Thyroid gland (tissue), 4 donors: ENCODE measurements at places on chromosomes 13 and 19.

DNA sequence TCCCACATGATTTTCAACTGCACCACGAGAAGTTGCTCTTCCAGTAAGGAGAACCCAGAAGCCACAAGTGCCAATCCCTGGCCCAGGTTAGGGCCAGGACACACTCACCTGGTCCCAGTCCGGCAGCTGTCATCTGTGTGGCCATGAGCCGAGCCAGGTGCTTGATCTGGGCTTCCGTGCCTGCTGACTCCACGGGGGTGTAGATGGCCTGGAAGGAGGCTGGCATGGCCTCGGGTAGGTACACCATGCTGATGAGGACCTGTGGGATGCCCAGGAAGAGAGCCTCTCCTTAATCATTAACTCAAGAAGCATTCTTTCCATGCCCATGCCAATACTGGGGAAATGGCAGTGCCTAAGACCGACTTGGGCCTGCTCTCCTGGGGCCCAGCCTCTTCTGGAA, 19.9 kb upstream of the RSPH6A start:
- no peak for DNase-seq

- peak; percentile 98 for DNase-seq
Observed at GRCh38 chr19:13154911-13155471, 4.8 kb downstream of the IER2 start.

DNA sequence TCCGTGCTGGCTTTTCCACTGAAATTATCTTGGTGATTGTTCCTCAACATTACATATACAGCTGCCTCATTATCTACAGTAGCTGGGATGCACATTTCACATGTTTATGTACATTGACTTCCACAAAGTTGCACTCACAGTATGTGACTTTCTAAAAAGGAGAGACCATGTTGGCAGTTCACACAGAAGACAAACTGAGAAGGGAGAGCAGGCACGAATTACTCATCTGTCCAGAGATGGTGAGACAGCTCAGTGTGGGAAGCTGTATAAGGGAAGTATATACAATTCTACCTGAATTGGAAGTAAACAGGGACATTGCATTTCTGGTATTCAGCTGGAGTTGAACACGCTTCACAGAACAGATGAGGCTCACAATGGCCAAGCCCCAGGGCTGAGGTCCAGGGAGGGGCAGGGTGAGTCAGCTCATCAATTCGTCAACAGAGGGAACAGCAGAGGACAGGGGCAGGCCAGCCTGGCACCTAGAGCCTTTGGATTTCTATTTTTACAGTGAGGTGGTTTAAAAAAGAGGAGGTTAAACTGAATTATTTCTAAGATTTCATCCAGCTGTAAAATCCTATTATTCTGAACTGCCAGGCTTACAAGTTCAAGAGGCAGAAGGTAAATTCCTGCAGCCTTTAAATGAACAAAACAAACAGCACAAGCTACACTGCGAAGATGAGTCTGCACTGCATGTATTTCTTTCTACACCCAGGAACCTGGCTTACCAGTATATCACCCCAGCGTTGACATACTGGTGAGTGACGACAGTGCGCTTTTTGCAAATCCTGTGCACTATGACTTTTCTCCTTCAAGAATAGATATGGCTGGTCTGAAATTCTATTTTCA, 9.8 kb downstream of the PARP4 start:
- DNase-seq, result peak; percentile 50

- DNase-seq, result no peak
Observed at GRCh38 chr13:80109303-80109702, 231.6 kb downstream of the SPRY2 start.

- no peak for DNase-seq
Observed at GRCh38 chr13:88840085-88840484, 1168.9 kb downstream of the SLITRK5 start.

DNA sequence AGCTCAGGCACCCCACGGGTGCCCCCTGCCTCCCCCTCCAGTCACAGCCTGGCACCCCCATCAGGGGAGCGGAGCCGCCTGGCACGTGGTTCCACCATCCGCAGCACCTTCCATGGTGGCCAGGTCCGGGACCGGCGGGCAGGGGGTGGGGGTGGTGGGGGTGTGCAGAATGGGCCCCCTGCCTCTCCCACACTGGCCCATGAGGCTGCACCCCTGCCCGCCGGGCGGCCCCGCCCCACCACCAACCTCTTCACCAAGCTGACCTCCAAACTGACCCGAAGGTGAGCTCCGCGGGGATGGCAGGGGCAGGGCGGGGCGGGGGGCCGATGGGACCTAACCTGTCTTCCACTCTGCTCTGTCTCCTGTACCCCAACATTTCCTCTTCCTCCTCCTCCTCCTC, 25.0 kb downstream of the CKM start:
- DNase-seq, result no peak

GRCh38 chr19:31290931-31291590, 58.2 kb downstream of the TSHZ3 start:
- no peak for DNase-seq

GRCh38 chr13:110506859-110507566, 54.5 kb downstream of the RAB20 start:
- peak; percentile 97 for DNase-seq

DNA sequence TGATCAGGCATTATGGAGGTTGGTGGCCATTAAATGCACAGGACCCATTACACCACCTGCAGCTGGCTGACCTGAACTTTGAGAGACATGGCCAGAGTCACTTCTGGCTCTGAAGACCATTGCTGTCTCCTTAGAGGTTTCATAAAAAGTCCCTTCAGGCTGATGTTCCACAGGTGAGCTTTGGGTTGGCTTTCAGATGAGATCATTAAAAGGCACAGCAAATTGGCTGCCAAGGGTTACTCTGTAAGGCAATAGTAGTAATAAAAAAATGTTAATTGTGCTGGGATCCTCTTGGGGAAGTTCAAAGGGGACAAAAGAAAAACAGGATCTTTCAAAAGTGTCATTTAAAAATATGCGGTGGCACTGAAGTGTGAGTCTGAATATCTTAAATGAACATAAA, 4.2 kb downstream of the OLFM4 start:
- DNase-seq, result no peak

DNA sequence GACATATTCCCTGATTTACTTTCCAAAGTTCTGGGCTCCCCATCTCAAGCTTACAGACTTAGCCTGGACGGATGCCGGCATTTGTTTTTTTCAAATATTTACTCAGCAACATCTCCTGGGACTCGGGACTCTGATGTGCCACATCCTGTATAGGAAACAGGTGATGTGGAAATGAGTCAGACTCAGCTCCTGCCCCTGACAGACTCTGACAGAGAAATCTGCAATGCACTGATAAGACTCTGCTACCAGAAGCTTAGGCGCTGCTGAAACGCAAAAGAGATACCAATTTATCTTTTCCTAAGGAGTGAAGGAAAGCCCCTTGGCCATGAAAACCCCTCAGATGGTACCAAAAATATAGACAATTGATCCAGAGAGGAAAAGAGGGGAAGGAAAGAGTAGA, 16.2 kb downstream of the LAIR2 start:
- DNase-seq, result no peak

- no peak for DNase-seq
Observed at GRCh38 chr19:37953171-37953917, 46.3 kb downstream of the SIPA1L3 start.

GRCh38 chr13:66218583-66218982, 1011.6 kb downstream of the PCDH9 start:
- DNase-seq, result no peak

- no peak for DNase-seq
Observed at GRCh38 chr13:41547251-41548000, 90.1 kb downstream of the RGCC start.

GRCh38 chr19:44765033-44765948, 12.4 kb upstream of the CBLC start:
- DNase-seq, result no peak

DNA sequence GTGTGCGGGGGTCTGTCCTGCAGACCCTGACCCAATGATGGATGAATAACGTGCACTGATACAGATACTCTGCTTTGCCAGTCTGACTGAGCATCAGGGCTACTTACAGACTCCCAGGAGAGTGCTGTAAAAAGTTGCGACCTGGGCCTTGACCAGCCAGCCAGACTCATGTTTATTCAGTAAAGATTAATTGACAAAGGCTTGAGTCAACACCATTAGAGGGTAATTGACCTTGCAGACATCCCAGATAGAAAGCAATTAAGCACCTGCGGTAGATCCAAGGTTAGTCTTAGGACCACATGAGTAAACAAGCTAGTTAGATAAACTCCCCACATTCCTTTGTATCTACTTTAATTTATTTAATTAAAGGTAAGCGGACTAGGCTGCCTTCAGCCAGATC, 10.4 kb downstream of the NUDT19 start:
- no peak for DNase-seq

- no peak for DNase-seq
Observed at GRCh38 chr19:3027981-3028304, 1.1 kb downstream of the TLE2 start.

DNA sequence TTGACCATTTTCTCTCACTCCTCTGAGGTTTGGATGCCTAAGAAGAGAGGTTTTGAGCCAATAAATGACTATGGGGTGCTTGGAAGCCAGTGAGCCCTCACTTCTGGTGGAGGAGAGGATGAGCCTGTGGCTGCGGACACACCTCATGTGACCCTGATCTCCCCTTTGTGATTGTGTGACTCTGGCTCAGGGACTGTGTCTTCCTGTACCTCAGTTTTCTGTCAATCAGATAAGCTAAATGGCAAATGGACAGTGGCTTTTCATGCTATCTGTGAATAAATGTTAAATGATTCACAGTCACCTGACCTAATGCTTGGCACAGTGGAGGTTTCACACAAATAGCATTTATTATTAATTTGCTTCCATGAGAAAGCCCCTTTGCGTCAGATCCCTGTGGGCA, 2.7 kb downstream of the PSG8 start:
- DNase-seq, result no peak

GRCh38 chr19:39142630-39143029, 17.0 kb downstream of the PAK4 start:
- no peak for DNase-seq

DNA sequence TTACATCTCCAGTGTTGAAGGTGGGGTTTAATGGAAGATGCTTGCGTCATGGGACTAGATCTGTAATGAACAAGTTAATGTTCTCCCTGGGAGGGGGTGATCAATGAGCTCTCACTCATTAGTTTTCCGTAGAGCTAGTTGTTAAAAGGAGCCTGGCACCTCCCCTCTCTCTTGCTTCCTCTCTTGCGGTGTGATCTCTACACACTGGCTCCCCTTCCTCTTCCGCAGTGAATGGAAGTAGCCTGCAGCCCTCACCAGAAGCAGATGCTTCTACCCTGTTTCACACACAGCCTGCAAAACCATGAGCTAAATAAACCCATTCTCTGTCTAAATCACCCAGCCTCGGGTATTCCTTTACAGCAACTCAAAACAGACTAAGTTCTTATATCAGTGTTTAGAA, 318.8 kb downstream of the SLITRK1 start:
- no peak for DNase-seq

DNA sequence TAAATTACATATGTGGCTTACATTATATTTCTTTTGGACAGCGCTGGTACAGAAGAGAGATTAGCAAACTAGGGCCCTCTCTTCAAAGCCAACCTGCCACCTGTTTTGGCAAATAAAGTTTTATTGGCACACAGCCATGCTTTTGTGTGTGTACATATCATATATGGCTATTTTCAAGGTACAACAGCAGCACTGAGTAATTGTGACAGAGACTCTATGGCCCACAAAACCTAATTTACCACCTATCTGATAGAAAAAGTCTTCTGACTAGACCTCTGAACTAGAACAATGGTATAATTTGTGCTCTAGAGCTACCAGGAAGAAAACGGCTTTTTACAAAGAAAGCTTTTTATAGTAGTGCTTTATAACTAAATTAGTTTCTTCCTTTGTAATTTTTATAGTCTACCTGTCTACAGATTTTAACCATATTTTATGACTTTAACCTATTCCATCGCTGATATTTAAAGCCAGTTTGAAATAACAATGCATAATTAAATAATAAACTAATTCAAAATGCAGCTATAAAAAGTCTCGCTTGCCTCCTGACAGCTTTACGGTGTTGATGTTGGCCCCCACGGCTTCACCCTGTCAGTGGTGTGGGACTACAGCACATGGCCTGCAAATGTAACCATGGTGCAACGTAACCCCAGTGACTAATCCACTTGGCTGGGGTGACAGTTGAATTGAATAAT, 17.7 kb upstream of the DPY19L3 start:
- no peak for DNase-seq

- no peak for DNase-seq
Observed at GRCh38 chr13:101209206-101209893, 207.0 kb downstream of the NALCN start.

DNA sequence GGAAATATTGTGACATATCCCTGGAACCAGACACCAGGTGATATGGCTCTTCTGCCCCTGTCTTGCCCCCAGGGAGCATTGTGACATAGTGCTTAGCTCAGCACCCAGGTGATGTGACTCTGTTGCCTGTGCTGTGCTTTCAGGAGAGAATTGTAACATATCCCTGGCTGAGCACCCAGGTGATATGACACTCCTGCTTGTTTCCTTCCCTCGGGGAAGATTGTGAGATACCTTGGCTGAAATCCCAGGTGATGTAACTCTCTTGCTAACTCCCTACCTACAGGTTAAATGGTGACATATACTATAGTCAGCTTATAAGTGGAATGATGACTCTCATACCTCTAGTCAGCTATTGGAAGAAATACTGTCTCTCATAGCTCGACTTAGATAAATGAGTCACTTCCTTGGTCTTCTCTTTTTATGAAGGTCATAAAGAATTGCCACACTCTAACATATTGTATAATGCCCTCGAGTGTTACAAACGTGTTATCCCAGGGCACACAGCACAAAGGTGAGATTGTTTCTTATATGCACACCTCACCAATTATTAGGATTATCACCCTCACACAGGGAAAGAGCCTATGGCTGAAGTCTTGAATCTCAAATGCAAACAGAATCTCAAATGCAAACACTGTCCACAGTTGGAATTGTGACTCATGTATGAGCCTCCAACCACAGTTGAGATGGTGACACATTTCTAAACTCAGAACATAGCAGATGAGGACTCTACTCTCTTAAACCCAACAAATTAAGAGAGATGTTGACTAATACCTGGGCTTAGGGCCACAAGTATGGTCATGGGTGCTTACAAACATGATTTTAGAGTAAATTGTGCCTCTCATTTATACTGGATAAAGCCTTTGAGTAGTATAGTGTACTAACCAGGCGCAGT, 32.7 kb upstream of the ZNF254 start:
- DNase-seq, result no peak

DNA sequence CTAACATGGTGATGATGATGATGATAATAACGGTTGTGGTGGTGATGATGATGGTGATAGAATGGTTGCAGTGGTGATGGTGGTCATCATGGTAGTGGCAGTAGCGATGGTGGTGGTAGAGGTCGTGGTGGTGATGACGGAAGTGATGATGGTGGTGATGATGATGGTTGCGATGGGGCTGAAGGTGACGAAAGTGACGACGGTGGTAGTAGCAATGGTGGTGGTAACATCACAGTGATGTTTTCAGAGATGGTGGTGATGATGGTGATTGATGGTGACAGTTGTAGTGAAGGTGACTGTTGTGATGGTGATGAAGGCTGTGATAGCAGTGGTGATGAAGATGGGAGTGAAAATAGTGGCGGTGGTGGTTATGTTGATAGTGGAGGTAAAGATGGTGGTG, 3.6 kb upstream of the ADGRE3 start:
- DNase-seq, result no peak

- no peak for DNase-seq
Observed at GRCh38 chr13:51848674-51849073, 3.7 kb upstream of the TMEM272 start.

GRCh38 chr19:1602091-1602707, 3.1 kb downstream of the UQCR11 start:
- DNase-seq, result no peak

- DNase-seq, result no peak
Observed at GRCh38 chr13:112887557-112887991, 81.4 kb upstream of the MCF2L start.
